ENCODE measurements at places on chromosomes 12 and 14.

DNA sequence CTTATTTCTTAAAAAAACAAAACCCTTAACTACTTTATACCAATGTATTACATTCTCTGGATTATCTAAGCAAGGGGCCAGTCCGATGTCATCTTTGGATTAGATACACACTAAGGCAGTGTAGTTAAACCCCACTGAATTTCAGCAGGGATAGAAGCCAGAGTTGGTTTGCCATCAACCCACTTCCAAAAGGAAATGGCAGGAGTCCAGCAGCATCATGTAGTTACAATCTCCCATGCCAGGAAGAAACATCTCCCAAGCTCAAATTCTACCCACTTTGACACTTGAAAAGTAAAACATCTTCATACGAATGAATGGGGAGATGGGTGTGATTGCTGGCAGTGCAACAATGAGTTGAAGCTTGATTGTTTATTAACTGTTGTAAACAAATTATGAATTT is 203.5 kb upstream of the PLXNC1 start:
- no peak for DNase-seq

GRCh38 chr12:13851828-13852227 is 129.6 kb downstream of the GRIN2B start:
- DNase-seq = no peak

DNA sequence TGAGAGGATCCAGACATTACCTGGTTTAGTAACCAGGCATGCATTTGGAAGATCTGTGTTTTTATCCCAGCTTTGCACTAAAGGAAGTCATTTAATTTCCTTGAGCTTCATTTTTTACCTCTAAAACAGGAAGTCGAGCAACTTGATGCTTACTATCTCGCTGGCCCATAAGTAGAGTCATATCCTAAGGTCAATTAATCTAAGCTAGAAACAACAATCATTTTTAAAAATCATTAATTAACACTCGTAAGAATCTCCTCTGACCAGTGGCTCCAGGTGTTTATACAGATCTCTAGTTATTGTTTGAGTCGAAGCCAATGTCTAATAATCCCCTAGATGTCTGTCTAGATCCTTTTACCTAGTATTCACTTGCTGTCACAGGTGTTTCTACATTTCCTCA is 355.8 kb upstream of the DCN start:
- DNase-seq = no peak

DNA sequence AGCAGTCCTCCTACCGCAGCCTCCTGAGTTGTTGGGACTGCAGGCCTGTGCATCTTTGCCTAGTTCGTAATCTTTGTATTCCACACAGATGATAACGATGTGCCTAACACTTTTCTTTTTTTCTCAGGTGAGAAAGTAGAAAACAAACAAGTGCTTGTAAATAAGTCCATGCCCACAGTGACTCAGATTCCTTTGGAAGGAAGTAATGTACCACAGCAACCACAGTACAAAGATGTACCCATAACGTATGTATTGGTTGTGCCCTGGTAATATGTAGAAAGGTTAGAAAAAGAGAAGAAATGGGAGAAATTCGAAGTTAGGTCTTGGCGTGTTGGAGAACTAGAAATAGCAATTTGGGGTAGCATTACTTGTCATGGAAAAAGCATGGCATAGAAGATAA is 101.6 kb downstream of the POLR3B start:
- DNase-seq = no peak

DNA sequence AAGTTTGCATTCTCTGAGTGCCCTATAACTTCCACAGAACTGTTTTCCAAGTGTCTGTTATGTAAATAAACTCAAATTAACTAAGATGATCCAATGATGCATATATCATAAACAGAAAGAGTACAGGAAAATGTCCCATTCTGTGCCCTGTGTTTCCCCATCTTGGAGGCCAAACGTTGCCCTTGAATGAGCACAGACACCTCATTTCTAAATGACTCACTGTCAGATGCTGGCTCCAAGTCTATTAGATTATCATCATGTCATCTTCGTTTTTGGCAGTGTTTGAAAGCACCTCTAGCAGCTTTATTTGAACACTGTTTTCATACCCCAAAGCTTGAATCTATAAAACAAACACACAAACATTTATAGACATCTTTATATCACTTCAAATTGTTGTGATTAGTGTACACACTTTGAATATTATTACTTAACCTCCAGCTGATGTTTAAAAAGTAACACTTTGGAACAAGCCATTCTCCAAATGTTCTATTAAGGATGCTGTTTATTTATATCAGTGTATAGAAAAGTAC is 424.2 kb downstream of the NOVA1 start:
- no peak for DNase-seq

DNA sequence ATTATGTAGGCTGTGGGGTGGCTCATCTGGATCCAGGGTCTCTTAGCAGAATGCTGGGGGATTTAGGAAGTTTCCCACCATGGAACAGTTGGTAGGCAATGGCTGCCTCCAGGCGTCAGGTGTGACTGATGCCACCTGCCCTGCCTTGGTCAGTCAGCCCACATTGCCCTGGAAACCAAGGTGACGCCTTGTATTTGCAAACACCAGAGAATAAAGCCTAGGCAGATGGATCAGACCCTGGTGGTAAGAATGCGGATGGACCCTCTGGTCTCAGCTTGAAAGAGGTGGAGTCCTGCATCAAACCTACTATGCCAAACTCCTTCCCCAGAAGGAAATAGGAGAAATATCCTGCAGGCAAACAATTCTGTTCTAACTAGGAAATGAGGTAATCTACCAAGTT is 38.2 kb downstream of the NCKAP5L start:
- DNase-seq = no peak

GRCh38 chr12:131386167-131386521 is 324.7 kb upstream of the SFSWAP start:
- no peak for DNase-seq

GRCh38 chr14:52267501-52268278 is at the start of gene PTGDR:
Gene PTGDR, plus strand, starts transcription at chr14:52267698. Its CDS starts 117 bp downstream, at chr14:52267815.
- DNase-seq = no peak

Data from EH (cell line).